ENCODE measurements at places on chromosomes 1 and 21. TPM values are rescaled to one million over a fixed set of nuclear protein-coding genes. Genes with fewer than 3 reads are reported as not detected.

The LIN28A gene
- polyA plus RNA-seq: not detected

DNA sequence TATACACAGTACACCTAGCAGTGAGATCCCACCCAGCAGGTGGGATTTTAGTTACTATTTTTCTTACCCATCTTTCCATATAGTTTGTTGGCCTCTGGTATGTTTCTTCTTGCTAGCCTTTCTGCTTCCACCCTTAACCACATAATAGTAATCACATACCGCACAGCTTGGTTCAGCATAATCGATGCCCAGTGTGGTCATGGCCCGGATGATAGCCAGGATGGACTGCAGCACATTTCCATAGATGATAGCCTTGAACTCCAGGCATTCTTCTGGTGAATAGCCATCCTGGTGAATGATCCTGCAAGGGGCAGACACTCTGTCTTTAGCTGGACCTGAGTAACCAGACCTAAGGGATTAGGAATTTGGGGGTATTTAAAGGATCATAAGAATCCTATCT lies 9.5 kb downstream of the GNAT2 start:
- H3K36me3 ChIP-seq: no peaks in the 10 kb centered on the region
- no peak overlapping the region for H3K4me3 ChIP-seq
- H3K27ac ChIP-seq: no peak overlapping the region
- no peaks in the 10 kb centered on the region for H3K27me3 ChIP-seq
- H3K4me1 ChIP-seq: no peaks in the 10 kb centered on the region

DNA sequence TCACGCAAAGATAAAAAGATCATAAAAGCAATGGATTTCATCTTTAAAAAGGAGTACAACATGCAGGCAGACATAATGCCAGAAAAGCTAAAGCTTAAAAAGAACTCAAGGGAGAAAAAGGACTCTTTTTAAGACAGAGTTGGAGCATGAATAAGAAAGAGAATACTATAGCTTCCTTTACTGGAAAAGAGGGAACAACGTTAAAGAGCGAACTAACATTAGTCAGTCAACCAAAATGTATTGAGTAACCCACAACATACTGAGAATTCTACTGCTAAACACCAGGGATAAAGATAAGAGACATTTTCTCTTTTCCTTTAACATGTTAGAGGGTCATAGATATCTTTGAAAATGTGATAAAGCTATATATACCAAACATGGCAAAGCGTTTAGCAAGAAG lies 182.0 kb downstream of the DUSP10 start:
- no peaks in the 10 kb centered on the region for H3K36me3 ChIP-seq
- no peaks in the 10 kb centered on the region for H3K27me3 ChIP-seq

The S100A7 gene
- polyA plus RNA-seq: not detected

- no peak overlapping the region for H3K27ac ChIP-seq
- DNase-seq: no peak
- H3K27me3 ChIP-seq: no peaks in the 10 kb centered on the region
- no peaks in the 10 kb centered on the region for H3K36me3 ChIP-seq
- H3K4me1 ChIP-seq: no peaks in the 10 kb centered on the region
Measured at GRCh38 chr21:26933448-26933847, 33.4 kb downstream of the ADAMTS5 start.

DNA sequence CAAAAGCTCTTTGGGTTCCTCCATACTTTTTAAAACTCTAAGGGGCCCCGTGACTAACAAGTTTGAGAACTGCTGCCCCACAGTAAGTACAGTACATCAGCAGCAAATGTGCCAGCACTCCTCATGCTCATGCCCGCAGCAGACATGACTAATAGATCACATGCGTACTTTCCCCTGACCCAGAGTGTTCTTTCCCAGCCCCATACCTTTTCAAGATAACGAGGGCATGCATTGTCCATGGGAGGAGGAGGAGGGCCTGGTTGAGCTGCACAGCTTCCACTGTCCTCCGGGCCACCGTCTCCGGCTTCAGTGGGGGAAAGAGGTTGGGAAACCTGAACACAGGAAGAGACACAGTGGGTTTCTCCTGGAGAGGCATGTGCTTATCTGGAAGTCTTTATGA lies 45.5 kb downstream of the DHRS3 start:
- DNase-seq: no peak
- H3K4me1 ChIP-seq: peaks cover 8% of the 10 kb centered on the region
- H3K36me3 ChIP-seq: peaks cover 59% of the 10 kb centered on the region
- H3K27ac ChIP-seq: no peak overlapping the region
- H3K4me3 ChIP-seq: no peak overlapping the region

The TMCC2 gene
- polyA plus RNA-seq: not detected

GRCh38 chr1:246602194-246602593 lies 35.9 kb downstream of the CNST start:
- no peak overlapping the region for H3K4me3 ChIP-seq
- no peak for DNase-seq
- no peak overlapping the region for H3K27ac ChIP-seq
- H3K36me3 ChIP-seq: no peaks in the 10 kb centered on the region

The ADGRL4 gene
- 4.4 TPM for polyA plus RNA-seq

The LCE1B gene
- not detected for polyA plus RNA-seq

DNA sequence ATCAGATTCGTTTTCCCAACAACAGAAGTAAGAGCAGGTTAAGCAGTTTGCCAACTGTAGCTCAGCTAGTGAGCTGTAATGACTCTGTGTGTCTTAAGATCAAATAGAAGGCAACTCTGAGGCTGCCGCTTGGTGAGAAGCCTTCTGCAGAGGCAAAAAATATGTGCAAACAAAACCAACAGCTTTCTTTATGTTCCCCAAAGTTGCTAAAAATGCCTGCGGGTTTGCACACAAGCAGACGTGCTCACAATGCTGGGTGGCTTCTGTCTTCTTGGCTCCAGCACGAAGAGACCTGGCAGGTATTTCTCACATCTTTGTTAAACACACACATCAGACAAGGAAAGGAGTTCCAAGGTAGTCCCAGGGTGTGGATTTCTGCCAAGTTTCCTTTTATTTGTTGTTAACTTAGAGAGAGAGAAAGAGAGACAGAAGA lies 158.9 kb upstream of the JUN start:
- no peak overlapping the region for H3K27ac ChIP-seq
- peaks cover 9% of the 10 kb centered on the region for H3K4me1 ChIP-seq
- no peak for DNase-seq
- no peaks in the 10 kb centered on the region for H3K27me3 ChIP-seq
- H3K36me3 ChIP-seq: no peaks in the 10 kb centered on the region
- H3K4me3 ChIP-seq: no peak overlapping the region

The DCDC2B gene
- not detected for polyA plus RNA-seq

DNA sequence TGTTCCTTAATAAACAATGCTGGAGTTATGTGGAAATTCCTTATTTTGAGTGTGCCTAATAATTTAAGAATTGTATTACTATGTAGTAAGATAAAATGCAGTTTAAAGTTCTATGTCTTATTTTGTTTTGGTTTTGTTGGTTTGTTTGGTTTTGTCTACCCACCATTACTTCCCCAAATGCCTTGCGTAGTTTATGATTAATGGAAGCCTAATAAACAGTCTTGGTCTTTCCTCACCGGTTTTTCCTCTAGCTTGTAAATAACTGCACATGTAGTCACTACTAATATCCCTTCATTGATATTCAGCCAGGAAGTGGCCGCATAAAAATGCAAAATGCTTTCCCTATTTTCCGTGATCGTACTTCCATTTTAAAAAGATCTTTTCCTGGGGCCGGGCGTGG lies 2.9 kb downstream of the SDCCAG8 start:
- peaks cover 22% of the 10 kb centered on the region for H3K4me1 ChIP-seq
- no peak overlapping the region for H3K4me3 ChIP-seq
- H3K27ac ChIP-seq: no peak overlapping the region
- no peaks in the 10 kb centered on the region for H3K36me3 ChIP-seq

DNA sequence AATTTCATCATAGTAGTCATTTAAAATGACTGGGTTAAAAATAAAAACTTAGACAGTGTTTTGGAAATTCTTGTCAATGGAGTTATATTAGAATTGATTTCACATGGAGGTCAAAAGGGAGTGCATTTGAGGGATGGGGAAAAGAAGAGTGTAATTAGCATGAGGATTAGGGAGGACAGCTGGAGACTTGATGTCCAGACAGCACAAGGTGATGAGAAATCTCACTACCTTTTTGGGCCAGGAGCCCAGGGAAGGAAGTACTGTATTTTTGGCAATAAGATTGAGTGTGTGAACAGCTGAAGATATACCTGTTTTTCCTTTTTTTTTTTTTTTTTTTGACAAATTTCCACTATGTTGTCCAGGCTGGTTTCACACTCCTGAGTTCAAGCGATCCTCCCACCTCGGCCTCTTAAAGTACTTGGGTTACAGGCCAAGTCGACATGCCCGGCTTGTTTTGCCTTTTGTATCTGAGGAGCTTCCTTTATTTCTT lies 163.6 kb downstream of the PAPPA2 start:
- H3K4me3 ChIP-seq: no peak overlapping the region
- no peaks in the 10 kb centered on the region for H3K36me3 ChIP-seq
- DNase-seq: no peak
- no peak overlapping the region for H3K27ac ChIP-seq
- H3K27me3 ChIP-seq: no peaks in the 10 kb centered on the region

DNA sequence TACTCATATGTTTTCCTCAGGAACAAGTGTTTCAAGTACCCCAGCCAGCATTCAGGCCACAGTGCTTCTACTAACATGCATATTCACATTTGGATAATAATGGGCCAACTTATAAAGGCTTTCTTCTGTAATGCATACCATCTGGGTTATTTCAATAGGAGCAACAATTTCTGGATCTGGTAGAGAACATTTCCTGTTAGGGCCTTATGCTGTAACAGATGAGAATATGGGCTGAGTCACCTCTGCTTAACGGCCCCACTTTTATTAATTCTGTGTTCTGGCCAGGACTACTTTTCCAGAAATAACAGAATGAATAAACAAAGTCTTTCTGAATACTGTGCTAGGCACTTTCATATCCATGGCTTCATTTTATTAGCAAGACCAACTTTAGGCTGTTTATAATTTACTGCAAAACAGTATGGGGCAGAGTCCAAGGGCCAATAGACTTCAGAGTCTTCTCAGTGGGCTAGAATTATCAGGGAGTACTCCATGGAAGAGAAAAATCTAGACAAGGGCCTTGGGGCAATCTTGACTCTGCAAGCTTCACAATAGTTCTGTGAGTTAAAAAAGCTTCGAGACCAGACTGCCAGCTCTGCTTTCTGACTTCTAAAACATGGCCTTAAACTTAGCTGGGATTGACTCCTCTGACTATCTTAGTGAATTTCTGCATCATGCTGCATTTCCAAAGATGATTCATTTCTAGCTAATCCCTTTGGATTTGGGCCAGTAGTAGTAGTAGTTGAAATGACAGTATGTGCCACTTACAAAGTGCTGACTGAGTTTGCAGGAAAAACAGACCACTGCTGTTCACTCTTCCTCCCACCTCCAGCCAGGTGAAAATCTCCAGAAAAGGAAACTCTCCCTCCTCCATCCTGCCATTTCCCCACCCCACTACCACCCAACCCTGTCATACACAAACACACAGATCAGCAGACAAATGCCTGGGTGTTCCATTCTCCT lies 8.2 kb upstream of the SSX2IP start:
- H3K36me3 ChIP-seq: no peaks in the 10 kb centered on the region
- no peaks in the 10 kb centered on the region for H3K4me1 ChIP-seq
- H3K4me3 ChIP-seq: no peak overlapping the region
- DNase-seq: no peak
- H3K27me3 ChIP-seq: no peaks in the 10 kb centered on the region

- H3K36me3 ChIP-seq: no peaks in the 10 kb centered on the region
- no peaks in the 10 kb centered on the region for H3K4me1 ChIP-seq
- H3K4me3 ChIP-seq: no peak overlapping the region
- DNase-seq: peak; percentile 69
- H3K27ac ChIP-seq: peak overlapping the region; percentile 69
- no peaks in the 10 kb centered on the region for H3K27me3 ChIP-seq
Measured at GRCh38 chr1:39047374-39048229, 21.5 kb downstream of the NDUFS5 start.

- no peaks in the 10 kb centered on the region for H3K36me3 ChIP-seq
- H3K27ac ChIP-seq: peak overlapping the region; percentile 91
- peaks cover 62% of the 10 kb centered on the region for H3K4me1 ChIP-seq
Measured at GRCh38 chr1:33462405-33463164, 9.9 kb upstream of the ZSCAN20 start.

The TRNP1 gene
- 3.0 TPM for polyA plus RNA-seq

DNA sequence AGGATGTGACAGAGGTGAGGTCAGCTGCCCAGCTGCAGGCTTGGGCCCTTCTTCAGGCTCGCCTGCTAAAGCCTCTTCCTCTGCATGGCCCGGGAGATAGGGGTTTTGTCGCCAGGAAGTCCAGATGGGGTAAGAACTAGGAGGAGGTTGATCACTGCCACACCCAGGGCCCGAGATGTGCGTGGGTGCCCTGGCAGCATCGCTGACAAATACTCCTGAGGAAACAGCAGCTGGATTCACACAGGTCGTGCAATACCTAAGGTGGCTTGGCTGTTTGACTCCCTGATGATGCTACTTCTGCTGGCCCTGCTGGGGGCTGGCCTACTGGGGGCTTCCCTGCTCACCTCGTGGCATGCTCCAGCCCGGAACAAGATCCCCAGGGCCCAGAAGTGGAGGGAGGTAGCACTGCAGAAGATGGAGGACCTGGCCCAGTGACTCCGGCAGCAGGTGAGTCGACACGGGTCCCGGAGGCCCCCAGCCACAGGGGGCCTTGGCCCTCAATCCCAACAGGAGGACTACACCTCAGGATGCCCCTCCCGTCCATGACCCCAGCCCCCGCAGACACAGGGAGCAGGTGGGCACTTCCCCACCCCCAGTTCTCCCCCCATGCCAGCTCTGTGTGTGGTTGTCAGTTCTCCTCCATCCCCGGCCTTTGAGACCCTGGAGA lies 29.6 kb downstream of the FAAH start:
- H3K27ac ChIP-seq: no peak overlapping the region
- no peak for DNase-seq
- H3K4me1 ChIP-seq: no peaks in the 10 kb centered on the region

- peak overlapping the region; percentile 22 for H3K27ac ChIP-seq
- DNase-seq: no peak
- H3K4me1 ChIP-seq: peaks cover 19% of the 10 kb centered on the region
- H3K4me3 ChIP-seq: no peak overlapping the region
- H3K36me3 ChIP-seq: no peaks in the 10 kb centered on the region
- H3K27me3 ChIP-seq: no peaks in the 10 kb centered on the region
Measured at GRCh38 chr1:33410091-33410701, 20.7 kb downstream of the PHC2 start.

The SELE gene
- 1.2 TPM for polyA plus RNA-seq

DNA sequence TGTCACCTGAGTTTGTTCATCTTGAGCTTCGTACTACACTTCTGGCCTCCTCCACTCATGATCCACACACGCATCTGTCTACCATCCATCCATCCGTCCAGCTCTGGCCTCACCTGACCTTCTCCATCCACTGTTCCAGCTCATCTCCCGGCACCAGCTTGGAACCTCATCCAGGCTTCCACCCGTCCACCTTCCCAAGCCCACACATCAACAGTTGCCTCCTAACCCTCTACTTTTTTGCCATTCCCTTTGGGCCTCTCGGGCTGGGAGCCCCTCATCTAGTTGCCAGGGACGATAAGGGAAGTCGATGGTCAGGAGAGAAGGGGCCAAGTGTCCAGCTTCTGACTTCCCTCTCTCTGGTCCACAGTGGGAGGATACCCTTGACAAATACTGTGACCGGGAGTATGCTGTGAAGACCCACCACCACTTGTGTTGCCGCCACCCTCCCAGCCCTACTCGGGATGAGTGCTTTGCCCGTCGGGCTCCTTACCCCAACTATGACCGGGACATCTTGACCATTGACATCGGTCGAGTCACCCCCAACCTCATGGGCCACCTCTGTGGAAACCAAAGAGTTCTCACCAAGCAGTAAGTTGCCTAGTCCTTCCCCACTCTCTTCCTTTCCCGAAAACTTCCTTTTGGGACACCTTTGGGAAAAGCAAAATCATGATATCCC lies 3.4 kb upstream of the FALEC start:
- no peaks in the 10 kb centered on the region for H3K27me3 ChIP-seq
- no peak overlapping the region for H3K4me3 ChIP-seq
- no peak for DNase-seq

- no peak overlapping the region for H3K4me3 ChIP-seq
- H3K36me3 ChIP-seq: peaks cover 44% of the 10 kb centered on the region
- H3K27me3 ChIP-seq: no peaks in the 10 kb centered on the region
- peaks cover 27% of the 10 kb centered on the region for H3K4me1 ChIP-seq
- peak overlapping the region; percentile 6 for H3K27ac ChIP-seq
- peak; percentile 82 for DNase-seq
Measured at GRCh38 chr1:25810341-25811299, 9.1 kb upstream of the MTFR1L start.
